Right forelimb (tissue), 1 donor: ENCODE measurements at places on chromosomes 3 and 15.
A peak's percentile ranks its signal among the peaks of the same experiment; 100 is the strongest.

GRCh38 chr3:121111914-121112612 lies 204.1 kb downstream of the STXBP5L start:
- no peak for DNase-seq

GRCh38 chr3:61483997-61484396 lies 77.4 kb upstream of the PTPRG start:
- DNase-seq, result no peak

DNA sequence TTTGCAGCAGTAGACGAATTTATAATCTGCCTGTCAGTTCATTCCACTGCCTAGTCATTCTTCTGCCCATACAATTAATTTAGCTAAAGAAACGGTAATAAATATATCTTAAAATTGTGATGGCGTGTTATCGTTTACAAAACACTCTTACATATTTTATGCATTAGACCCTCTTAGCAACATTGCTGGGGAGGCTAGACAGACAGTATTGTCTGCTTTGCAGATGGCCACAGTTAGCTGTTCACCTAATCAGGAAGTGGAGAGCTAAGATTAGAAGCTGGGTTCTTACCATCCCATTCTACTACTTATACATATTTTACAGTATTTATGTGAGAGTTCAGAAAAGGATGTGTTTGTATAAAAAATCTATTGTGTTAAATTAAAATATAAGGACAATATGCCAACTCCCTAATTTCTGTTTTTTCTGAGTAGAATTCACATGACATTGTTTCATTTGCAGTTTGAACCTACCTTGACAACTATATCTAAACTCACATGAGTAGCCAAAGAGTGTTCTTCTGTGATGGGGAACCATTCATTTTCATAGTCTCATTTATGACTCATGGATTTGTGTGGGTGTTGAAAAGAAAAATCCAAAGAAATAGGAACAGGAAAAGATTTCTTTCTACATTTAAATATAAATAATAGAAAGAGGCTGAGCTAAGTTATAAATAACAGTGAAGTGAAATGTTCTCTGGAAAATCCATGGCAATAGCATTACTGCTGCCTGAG lies 41.7 kb upstream of the C3orf80 start:
- DNase-seq, result no peak

- no peak for DNase-seq
Measured at GRCh38 chr3:86702381-86702958, 288.5 kb downstream of the VGLL3 start.

GRCh38 chr3:187295316-187296034 lies 3.9 kb upstream of the MASP1 start:
- DNase-seq, result no peak

DNA sequence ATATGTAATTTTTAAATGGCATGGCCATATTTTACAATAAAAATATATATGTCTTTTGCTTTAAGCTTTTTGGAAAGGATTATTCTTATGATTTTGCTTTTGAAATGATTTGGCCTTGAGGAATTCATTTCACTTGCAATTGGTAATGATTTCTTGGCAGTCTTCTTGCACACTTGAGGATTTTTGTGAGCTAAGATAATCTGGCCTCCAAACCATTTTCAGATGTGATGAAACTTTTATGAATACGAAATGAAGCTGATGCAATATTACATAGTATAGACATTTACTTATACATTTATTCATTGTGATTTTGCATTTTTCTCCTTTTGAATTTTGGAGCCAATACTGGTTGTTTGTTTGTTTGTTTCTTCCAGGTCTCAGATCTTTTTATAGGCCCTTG lies 6.4 kb upstream of the SH2D7 start:
- no peak for DNase-seq

GRCh38 chr3:171704002-171704401 lies 106.3 kb downstream of the PLD1 start:
- no peak for DNase-seq

DNA sequence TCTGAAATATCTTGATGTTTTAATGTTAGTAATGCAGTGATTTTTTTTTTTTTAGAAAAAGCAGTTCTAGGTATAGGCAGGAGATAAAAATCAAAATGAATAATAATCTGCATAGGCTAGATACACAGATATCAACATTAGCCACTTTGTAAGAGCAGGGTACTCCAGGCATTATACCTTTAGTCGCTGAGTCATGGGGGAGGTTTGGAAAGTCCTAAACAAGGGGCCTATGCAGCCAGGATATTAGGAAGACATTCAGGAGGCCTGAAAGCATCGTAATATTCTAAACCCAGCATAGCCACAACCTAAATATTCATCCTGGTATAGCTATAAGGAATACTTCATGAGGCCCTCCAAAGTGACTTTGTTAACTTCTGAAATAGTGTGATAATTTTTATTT lies 258.1 kb upstream of the NECTIN3 start:
- no peak for DNase-seq

DNA sequence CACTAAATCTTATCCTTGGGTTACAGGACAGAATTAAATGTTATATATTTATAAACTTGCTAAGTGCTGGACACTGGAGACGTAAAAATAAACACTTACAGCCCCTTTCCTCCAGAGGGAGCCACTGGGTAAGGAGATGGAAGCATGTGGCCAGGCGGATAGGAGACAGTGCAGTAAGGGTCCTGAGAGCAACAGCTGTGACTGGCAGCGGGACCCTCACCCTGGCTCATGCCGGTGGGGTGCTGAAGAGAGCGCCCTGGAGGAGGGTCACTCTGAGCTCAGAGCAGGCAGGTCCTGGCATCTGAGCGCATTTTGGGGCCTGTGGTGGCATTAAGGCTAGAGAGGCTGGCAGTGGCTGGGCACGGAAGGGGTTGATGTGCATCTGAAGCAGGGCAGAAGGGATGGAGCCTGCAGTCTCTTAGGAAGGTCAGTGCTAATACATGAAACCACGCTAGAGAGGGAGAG lies 16.0 kb downstream of the SEC61A1 start:
- no peak for DNase-seq

- no peak for DNase-seq
Measured at GRCh38 chr3:45119824-45120358, 26.3 kb downstream of the CDCP1 start.

DNA sequence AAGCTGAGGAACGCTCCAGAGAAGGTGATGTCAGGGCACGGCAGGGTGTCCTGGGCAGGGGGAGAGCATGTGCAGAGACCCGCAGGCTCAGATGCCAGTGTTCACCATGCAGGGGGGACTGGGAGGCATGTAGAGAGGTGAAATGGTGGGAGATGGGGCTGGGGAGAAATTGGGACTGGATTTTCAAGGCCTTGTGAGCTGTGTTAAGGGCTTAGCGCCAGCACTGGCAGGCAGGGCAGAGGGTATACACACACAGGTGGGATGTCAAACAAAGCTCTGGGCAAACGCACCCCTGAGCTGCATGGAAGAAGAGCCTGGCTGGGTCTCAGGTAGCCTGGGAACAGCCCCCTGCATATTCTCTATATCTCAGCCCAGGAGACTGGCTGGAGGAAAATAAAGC lies 282.7 kb downstream of the SHQ1 start:
- no peak for DNase-seq

DNA sequence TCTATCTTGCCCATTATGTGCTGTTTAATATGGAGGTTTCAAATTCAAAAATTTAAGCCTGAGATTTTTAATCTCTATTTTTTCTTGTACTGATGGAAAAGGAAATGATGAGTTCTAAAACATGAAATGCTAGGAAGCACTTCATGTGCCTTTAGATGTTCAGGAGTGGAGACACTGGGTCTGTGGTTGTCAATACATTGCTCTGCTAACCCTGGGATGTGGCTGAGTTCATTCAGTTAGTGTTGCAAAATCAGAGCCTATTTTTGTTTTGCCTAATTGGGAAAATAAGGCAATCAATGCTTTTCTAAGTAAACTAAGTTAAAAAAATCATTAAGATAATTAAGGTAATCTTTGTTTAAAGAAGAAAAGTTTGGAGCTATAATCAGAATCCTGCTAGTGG lies 83.1 kb downstream of the DIPK2A start:
- no peak for DNase-seq

DNA sequence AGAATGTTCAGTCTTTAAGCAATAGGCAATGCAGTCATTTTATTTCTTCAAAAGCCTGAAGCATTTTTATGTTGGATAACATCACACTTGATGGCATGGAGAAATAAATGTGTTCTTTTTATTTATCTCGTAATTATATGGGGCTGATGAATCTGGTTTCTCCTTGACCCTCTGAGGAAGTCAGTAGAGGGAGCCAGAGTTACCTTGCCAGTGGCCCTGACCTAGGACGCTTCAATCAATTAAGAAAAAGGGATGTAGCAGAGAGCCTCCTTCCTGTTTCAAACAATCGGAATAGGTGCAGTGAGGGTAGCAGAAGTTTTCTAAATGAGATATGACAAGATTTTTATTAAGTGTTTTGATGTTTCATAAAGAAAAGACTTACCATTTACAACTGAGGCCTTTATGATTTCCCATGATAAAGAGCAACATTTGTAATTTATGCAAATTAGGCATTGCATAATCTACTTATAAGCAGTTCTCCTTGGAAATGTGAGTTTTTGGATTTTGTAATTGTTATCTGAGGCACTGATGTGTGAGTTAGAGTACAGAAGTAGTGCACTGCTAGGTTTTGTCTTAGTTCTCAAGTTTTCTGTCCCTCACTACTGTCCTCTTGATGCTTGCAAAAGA lies 129.1 kb downstream of the RAP2B start:
- DNase-seq, result no peak

DNA sequence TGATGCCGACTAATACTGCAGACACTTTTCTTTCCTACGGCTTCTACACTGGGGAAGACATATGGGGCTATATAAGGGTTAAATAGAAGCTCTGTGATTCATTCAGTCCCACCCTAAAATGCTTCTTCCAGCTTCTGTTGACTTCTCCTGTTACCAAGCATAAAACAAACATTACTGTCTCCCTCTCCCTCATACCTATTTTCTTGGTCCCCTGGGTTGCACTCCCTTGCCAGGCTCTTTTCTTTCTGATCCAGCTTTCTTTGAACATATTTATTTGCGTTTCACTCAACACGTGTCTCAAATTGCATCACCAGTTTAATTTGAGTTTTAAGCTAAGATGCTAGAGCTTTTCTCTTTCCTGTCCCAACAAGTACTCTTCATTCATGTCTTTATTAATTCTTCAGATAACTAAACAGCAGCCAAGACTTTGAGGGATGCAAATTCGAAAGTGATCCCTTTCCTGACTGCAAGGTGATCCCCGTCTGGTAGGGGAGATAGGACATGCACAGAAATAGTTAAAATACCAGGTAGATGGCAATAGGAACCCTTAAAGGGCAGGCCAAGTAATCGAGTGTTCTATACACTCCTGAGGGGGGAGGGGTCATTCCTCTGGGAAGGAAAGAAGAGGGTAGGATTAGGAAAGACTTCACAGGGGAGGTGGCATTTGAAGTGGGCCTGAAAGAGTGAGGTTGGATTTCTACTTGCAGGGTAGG lies 198.6 kb upstream of the BCL6 start:
- no peak for DNase-seq

DNA sequence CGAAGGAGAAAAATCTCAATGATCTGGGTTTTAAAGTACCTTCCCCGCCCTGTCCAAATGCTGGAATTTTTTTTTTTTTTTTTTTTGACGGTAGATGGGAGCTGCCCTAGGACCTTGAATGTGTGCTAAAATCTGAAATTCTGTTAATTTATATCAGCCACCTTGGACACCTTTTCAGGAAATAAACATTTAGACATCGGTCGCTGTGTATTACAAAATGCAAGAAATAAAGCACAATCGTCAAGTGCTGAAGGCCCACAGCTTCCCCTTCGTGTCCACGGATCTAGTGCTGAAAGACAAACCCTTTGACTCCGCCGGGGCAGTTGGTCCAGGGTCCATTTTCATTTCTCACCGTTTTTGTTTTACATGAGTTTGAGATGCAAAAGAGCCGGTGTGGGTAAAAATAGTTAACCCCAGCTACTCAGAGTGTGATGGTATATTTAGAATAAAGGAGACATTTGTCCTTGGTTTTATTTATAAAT lies 90.2 kb upstream of the CHD2 start:
- peak; percentile 64 for DNase-seq

GRCh38 chr3:102030661-102031060 lies 181.3 kb downstream of the NFKBIZ start:
- no peak for DNase-seq

DNA sequence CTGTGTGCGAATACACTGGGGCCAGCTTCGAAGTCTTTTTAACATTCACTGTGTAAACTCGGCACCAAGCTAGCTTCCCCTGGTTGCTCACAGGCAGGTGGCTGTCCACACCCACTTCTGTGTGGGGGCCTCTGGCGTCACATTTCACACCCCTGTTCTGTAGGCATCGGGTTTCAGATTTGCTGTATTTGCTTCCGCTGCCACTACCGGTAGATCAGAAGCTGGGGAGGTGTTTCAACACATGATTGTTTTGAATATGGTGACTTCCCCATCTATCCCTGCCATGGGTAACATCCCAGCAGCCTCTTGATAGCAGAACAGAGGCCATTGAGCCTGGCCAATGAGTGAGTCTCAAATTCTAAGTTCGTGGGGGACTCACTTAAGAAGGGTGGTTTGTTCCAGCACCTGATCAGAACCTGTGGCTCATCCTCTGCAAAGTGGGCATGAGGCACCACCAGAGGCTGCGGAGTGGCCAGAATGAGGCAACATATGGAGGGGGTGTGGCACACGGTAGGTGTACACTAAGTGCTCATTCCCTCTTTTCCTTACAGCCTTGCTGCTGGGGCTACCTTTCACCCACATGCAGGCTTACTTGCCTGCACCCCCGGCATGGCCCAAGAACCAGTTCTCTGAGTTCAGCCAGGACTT lies 61.5 kb downstream of the IQSEC1 start:
- no peak for DNase-seq

DNA sequence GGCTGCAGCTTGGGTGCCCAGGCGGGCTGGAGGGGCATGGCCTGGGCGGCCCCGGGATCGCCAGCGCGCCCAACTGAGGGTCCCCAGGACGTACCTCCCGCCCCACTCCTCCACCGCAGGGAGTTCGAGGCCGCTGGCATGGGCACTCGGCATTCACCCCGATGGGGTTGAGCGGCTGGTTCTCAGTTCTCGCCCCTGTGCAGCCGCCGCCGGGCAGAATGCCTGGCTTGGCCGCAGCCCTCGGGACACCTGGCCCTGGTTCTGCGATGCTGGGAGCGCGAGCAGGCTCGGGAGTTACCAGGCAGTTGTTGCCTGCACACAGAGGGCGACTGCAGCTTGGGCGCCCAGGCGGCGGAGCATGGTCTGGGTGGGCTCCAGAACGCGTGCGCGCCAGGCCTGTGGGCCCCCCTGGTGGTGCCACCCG lies 121.4 kb downstream of the LMLN start:
- no peak for DNase-seq

GRCh38 chr15:91884606-91885005 lies 31.1 kb downstream of the SLCO3A1 start:
- no peak for DNase-seq

DNA sequence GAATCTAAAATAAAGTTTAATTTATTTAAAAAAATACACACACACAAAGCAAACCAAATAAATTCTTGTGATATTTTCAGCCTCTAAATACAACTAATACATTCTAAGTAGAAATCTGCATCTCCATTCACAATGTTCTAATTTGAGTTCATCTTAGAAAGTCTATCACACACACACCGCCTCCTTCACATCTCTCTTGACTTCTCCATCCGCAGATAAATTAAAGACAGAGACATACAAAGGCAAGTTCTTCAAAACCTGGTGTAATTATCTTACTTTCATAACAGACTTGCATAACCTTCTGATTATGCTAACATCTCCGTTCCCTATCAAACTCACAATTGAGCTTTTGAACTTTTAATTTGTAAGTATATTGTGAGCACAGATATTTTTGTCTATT lies 657.3 kb downstream of the VGLL3 start:
- no peak for DNase-seq
